ENCODE measurements at places on chromosomes 13 and 19. TPM values are rescaled to one million over a fixed set of nuclear protein-coding genes. Genes with fewer than 3 reads are reported as not detected.

Gene OR7C1
- total RNA-seq: 0.04 TPM

Gene KIR2DL1
- not detected for total RNA-seq

Gene SLITRK1
- total RNA-seq: 6.2 TPM

Gene HCST
- total RNA-seq: 14.3 TPM

Gene SLC17A7
- total RNA-seq: 3.8 TPM

GRCh38 chr19:41364524-41365391, 809 bp upstream of the B9D2 start:
- no peak for DNase-seq

DNA sequence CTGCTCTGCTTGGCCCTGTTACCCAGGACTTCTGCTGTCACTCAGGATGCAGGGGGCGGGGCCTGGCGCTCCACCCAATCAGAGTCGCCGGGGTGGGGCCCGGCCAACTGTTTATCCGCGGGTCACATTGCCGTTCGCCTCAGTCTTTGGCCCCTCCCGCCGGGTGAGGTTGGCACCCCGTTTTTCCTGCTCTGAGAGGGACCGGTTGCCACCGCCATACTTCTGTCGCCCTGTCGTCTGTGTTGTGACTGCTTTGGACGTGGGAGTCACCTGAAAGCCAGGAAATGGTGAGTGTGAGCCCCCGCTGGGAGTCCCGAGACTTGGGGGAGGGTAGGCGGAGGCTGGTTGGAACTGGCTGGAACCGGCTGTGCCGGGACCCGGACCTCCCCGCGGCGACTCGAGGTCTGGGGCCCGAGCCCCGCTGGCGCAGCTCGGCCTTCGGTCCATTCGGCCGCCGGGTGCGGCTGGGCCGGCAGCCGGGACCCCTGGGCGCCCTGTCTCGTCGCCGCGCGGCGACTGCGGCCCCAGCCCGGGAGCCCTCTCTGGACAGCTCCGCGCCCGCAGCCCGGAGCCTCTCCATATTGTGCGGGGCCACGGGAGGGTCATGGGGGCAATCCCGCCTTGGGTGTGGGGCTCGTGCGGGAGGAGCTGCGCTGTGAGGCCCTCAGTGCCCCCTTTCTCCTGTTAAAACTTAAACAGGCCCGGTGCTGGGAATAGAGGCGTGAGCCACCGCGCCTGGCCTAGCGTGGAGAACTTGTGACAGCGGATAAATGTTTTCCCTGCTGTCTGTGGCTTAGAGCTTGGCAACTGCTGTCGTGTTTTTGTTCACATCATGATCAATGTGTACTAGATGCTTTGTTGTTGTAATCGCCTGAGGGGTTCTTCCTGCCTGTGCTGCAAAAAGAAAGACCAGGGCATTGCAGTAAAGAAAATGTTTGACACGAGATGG, at the start of gene ZNF844:
ZNF844 (plus strand) TSS at position 142 of the 949 bp plus-strand sequence; CDS start at position 285, 143 bp downstream.
- DNase-seq: peak; percentile 99

DNA sequence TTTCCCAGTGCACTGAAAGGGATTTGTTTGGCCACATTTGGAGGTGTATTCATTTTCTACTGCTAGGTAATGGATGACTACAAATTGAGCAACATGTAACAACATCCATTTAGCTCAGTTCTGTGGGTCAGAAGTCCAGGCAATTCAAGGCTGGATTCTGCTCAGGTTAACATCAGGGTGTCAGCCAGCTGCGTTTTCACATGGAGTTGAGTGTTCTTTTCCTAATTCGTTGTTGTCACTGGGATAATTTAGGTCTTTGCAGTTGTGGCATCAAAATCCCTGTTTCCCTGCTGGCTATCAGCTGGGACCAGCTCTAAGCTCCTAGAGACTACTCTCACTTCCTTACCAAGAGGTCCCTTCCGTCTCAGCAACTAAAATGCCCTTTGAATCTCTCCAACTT, 25.4 kb downstream of the MIR17HG start:
- no peak for DNase-seq

DNA sequence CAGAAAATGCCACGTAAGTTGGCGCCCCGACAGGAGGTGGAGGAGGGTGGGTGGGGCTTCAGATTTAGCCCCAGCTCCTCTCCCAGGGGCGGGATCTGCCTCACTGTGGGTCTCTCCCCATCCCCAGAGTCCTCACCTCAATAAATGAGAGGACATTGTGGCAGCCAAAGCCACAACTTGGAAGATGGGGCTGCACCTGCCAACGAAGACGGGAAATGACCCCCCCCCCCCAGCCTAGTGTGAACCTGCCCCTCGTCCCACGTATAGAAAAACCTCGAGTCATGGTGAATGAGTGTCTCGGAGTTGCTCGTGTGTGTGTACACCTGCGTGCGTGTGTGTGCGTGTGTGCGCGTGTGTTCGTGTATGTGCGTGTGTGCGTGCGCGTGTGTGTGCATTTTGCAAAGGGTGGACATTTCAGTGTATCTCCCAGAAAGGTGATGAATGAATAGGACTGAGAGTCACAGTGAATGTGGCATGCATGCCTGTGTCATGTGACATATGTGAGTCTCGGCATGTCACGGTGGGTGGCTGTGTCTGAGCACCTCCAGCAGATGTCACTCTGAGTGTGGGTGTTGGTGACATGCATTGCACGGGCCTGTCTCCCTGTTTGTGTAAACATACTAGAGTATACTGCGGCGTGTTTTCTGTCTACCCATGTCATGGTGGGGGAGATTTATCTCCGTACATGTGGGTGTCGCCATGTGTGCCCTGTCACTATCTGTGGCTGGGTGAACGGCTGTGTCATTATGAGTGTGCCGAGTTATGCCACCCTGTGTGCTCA, 1.5 kb upstream of the TRAPPC5 start:
- no peak for DNase-seq

DNA sequence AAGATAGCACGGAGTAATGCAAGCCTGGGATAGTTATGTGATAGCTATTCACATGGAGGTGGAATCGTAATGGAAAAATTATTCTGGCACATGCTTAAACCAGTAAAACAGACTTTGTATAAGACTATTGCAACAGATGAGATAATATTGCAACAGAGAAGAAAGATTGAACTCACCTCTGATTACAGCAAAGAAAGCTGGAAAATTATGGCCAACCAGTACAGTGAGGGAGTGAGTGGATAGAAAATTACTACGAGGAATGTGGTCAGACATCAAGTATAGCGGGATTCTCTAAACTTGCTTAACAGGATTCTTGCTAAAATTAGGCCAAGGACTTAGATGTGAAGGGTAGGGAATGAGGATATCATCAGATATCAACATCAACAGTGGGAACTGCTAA, 397.6 kb upstream of the KLHL1 start:
- DNase-seq: no peak

GRCh38 chr13:58953638-58954037, 1210.1 kb downstream of the DIAPH3 start:
- DNase-seq: no peak

- peak; percentile 83 for DNase-seq
Measured at GRCh38 chr19:40284501-40285352, at the start of gene AKT2. AKT2 (minus strand) TSS chr19:40285345; CDS start chr19:40265267, 20,078 bp downstream.

DNA sequence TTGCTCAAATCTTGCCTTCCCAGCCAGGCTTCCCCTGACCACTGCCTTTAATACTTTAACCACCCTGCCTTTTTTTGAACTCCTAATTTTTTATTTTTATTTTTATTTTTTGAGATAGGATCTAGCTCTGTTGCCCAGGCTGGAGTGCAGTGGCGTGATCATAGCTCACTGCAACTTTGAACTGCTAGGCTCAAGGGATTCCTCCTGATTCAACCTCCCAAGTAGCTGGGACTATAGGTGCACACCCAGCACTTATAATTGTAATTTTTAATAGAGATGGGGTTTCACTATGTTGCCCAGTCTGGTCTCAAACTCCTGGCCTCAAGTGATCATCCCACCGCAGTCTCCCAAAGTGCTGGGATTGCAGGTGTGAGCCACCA, 21.7 kb upstream of the FBXO27 start:
- DNase-seq: no peak

DNA sequence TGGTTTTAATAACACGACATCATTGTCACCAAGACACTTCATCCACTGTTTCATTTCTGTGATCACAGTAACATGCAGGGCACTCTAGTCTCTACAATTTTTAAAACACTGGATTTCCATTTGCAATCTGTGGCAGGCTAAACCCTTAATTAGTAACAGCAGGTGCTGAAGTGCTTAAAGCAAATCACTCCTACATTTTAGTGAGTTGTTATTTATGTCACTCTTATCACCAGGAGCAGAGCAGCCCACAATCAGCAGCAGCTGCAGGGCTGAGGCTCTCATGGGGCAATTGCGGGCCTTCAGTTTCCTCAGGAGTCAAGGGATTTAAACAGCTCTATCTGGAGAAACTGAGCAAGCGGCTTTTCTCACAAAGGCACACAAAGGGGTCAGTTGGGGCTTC, 1.6 kb downstream of the SOHLH2 start:
- no peak for DNase-seq

GRCh38 chr13:90498816-90499215, 848.7 kb upstream of the MIR17HG start:
- DNase-seq: no peak

DNA sequence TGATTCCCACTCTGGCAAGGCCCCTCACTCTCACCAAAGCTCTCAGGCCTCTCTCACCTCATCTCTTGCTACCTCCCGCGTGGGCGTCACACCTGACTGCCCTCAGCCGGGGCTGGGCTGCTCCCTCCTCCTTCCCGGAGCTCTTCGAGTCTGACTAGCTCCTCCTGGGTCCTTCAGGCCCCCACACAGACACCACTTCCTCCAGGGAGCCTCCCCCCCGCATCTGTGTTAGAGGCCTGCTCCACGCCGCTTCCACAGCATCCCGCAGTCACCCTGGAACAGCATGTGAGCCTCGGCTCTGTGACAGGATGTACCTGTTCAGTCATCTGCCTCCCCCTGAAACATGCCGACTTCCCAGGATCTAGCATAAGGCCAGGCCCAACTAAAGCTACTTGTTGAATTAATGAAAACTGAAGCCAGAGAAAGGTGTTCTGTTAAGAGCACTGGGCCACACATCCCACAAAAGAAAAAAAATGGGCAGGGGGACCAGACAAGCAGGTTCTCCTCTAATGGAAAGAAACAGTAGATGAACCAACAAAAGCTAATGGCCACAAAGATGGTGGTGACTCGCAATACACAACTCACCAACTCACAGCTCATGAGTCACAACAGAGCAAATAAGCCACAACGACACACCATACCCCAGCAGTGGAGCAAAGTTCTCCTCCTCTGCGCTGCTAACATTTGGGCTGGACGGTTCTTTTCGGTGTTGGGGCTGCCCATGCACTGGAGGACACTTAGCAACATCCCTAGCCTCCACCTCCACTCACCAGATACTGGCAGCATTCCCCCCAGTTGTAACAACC, 3.0 kb downstream of the PPP6R1 start:
- no peak for DNase-seq

DNA sequence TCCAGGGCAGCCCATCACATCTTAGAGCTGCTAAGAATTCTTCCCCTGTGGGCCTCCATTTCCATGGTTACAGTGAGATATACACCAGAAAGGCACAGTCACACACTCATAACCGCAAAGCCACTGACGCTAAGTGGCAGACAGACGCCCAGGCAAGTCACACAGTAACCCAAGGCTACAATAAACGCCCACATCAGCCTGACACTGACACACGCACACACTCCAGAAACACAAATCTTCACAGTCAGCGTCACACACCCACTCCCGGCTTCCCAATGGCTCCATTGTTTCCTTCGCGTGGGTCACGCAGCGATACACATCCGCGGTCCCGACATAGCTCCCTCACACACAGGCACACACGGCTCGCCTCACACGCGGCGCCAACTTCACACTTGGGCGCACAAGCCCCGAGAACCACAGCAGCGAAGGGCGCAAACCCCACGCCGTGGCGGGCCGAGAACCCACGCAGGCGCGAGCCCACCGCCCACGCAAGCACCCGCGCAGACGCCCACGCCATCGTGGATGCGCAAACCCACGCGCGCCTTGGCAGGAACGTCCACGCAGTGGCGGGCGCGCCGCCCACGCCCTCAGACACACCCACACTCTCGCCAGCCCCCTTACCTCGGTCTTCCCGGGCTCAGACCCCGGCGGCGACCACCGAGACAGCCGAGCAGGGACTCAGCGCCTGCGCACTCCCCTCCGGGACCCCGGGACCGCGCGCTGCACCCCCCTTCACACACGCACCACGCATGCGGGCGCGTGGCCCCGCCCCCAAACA, at the start of gene ZNF667:
ZNF667 (minus strand) TSS at position 695 of the 778 bp plus-strand sequence. CDS start 14,975 bp downstream, outside the sequence.
- peak; percentile 71 for DNase-seq

GRCh38 chr13:103935117-103935516, 868.9 kb upstream of the SLC10A2 start:
- DNase-seq: no peak

- DNase-seq: no peak
Measured at GRCh38 chr19:12047868-12048267, 4.9 kb downstream of the ZNF878 start.

DNA sequence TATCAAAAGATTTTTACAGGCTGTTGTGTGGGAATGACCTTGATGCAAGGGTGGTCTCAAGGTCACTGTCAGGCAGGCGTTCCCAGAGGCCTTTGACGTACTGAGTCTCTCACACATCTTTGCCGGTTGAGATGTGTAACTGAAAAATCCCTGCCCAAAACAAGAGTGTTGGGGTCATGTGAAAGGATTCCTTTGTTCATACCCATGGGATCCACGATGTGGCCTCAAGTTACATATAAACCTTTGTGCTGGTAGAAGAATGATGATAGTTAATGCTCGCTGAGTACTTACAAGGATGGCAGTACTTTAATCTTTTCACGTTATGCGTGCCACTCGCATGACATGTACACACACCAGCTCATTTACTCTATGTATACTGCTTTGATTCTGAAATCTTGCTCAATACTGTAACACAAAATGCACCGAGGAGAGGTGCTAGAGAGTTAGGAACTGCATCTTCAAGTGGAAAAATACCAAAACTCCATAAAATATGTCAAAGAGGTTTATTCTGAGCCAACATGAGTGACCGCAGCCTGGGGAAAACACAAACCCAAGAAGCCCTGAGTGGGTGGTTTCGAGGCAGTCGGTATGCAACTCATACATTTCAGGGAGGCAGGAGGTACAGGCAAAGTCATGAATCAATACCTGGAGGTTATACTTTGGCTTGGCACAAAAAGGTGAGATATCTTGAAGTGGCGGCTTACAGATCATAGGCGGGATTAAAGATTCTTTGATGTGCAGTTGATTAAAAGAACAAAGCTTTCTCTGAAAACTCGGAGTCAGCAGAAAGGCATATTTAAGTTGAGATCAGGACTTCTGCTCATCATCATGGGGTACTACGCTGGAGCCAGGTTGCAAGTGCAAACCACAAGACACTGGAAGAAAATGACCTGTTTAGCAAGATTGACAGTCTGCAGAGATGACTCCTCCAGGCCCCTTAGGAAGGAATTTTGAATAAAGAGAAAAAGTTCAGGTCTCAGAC, 87.4 kb upstream of the ARHGEF7 start:
- no peak for DNase-seq

- peak; percentile 42 for DNase-seq
Measured at GRCh38 chr13:19181621-19182485, at the start of gene TUBA3C. TUBA3C (minus strand) TSS chr13:19181824; CDS start chr13:19181747, 77 bp downstream.

DNA sequence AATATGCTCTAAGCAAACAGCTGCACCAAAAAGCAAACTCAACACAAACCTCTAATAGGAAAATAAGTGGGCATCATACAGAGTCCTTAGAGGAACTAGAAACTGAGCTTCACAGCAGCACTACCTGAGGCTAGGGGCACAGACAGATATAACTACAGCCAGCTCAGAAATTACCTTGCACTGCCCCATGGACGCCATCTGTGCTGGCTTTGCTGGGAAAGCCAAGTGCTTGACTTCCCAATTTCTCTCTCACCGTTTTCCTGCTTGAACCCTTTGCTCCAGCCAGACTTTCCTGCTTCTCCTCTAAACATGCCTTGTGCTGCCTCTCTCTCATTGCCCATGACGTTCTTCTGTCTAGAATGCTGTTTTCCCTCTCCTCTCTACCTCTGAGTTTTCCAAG, 29.3 kb downstream of the MTUS2 start:
- no peak for DNase-seq

- DNase-seq: no peak
Measured at GRCh38 chr19:36605877-36606478, 865 bp downstream of the ZNF382 start.

Data from sciatic nerve (tissue), 2 donors.